ENCODE measurements at places on chromosomes 3 and 15. TPM values are rescaled to one million over a fixed set of nuclear protein-coding genes. Genes with fewer than 3 reads are reported as not detected.

GRCh38 chr3:30098243-30098642 lies 508.2 kb upstream of the TGFBR2 start:
- DNase-seq, result no peak

Gene SCG3
- total RNA-seq, result 30.6 TPM

- no peak for DNase-seq
Observed at GRCh38 chr15:50183112-50183794, 1.3 kb downstream of the SLC27A2 start.

Gene PLA2G4E
- total RNA-seq, result not detected

DNA sequence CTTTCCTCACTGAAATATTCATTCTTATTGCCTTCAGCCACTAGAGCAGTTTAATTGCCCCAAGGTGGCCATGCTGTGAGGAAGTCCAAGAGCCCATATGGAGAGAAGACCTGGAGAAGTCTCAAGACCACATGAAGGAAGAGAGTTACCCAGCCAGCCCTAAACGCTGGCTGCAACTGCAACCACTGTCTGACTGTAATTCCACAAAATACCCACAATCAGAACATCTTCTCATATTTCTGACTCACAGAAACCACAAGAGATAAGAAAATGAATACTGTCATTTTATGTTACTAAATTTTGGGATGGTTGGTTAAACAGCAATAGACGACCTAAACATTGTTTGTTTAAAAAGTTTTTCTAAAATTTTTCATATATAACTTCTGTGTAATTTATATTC lies 14.7 kb upstream of the SST start:
- DNase-seq, result no peak

DNA sequence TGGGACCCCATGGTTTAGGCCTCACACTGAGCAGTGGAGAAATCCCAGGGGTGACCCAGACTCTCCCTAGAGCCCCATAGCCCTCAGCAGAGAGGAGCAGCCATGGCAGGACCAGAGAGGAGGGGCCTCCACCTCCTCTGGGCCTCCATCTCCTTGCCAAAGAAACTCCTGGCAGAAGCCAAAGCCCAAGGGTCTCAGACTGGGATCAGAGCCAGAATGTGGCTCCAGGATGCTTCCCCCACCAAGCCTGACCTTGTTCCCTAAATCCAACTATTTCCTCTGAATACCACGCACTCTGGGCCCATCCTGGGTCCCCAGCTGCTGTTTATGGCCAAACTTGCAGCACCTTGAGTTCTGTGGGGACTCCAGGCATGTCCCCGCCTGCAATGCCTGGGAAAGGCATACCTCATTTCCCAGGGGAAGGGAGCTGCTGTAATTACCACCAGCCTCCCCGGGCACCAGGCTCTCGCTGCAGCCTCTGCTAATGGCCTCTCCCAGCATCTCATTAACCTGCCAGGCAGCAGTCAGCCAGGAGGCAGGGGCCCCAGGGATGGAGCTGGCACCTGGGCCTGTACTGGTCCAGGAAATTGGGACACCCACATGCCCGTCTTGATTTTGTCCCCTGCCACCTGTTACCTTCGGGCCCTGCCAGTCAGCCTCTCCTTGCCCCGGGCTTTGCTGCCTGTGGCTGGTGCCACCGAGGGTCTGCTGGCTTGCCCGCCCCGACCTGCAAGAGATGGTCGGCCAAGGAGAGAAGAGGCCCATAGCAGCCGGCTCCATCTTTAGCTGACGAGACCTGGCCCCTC lies 4.6 kb downstream of the CCDC9B start:
- no peak for DNase-seq

- no peak for DNase-seq
Observed at GRCh38 chr3:45552794-45553371, 41.7 kb upstream of the LIMD1 start.

DNA sequence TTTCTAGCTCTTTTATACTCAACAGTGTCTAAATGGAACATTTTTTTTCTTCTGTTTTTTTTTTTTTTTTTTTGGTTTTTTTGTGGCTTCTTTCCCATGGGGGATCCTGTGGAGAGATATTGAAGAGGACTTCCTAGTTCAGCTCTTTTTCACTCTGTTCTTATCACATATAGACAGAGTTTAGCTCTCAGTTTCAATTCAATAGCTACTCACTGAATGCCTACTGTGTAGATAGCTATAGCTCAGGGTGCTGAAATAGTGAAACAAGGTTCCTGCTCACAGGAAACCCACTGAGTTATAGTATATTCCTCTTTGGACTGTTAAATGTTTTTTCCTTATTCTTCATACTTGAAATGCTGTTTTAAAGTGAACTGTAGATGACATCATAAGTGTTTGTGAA lies 918.8 kb downstream of the CADM2 start:
- no peak for DNase-seq

- no peak for DNase-seq
Observed at GRCh38 chr15:82093774-82094211, 48.0 kb upstream of the MEX3B start.

- DNase-seq, result no peak
Observed at GRCh38 chr3:142819179-142819578, 69.7 kb downstream of the PCOLCE2 start.

Gene EXD1
- 0.78 TPM for total RNA-seq

Gene GPX1
- 57.6 TPM for total RNA-seq

Gene PLXNB1
- 26.8 TPM for total RNA-seq

Gene DPPA2
- total RNA-seq, result not detected

Gene TMEM202
- total RNA-seq, result not detected

Gene ELL3
- total RNA-seq, result 3.0 TPM

DNA sequence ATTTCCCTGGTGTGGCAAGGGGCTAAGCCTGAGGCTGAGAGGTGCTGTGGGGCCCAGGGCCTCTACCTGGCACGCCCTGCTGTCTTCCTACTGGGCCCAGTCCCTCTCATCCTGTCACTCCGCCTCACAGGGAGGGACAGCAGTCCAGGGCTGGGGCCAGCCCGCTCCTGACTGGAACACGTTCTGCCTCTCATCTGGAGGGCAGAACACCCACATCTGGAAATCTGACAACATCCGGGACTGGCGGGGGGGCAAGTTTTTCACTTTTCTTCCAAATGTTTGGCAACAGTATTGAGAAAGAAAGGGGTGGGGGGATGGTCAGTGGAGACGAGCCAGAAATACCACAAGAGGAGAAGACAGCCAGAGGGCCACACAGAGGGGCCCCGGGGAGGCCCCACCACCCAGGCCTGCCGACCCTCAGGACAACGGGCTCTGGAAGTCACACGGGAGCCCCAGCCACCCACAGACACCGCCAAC lies 1.8 kb upstream of the MYL3 start:
- DNase-seq, result no peak

DNA sequence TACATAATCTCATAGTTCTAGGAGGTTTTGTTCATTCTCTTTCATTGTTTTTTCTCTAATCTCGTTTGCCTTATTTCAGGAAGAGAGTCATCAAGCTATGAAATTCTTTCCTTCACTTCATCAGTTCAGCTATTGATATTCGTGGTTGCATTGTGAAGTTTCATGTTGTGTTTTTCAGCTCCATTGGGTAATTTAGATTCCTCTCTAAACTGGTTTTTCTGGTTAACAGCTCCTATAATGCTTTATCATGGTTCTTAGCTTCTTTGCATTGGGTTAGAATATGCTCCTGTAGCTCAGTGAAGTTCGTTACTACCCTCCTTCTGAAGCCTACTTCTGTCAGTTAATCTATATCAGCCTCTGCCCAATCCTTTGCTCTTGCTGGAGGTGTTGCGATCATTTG lies 69.4 kb upstream of the CD96 start:
- DNase-seq, result no peak

GRCh38 chr3:161103776-161104385 lies 1.3 kb downstream of the B3GALNT1 start:
- no peak for DNase-seq

Gene USP19
- total RNA-seq, result 49.0 TPM

DNA sequence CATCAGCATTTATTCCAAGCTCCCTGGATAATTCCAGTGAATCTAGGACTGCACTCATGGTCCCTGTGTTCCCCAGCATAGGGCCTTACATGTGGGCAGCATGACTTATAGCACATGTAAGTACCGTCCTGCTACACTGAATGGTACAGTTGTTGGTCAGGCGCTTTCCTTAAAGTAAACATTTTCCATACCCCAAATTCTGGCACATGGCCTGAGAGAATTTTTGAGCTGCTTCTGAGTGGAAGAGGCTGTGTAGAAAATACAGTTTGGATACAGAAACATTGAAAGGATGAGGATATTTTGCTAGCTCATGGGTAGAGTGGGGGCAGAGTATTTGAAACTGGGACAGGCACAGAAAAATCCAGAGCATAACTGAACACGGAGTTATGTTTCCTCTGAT lies 27.6 kb downstream of the CORO2B start:
- DNase-seq, result no peak

GRCh38 chr3:67540198-67540894 lies 114.1 kb downstream of the SUCLG2 start:
- DNase-seq, result no peak

GRCh38 chr3:4757575-4758248 lies 221.5 kb upstream of the BHLHE40 start:
- no peak for DNase-seq

GRCh38 chr3:72245183-72245811 lies 460.3 kb upstream of the PROK2 start:
- DNase-seq, result peak; percentile 70
